Pulmonary artery endothelial cell (primary cell): ENCODE measurements at places on chromosomes 11 and 22.

DNA sequence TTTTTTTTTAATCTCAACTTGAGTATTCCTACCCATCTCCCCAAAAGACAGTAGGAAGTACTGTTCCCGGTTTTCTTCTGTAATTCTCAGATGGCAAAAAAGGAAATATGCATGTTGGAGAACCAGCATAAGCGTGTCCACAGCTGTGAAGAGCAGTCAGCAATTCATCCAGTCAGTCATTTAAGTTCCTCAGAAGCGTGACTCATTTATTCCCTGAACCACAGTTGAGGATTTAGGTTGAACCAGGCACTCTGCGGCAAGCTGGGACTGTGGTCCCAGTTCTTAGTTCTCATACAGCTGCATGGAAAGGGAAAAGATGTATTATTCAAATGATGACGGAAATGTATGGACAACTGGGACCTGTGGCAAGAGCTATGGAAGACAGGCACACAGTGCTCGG is 61.0 kb upstream of the MYO18B start:
- DNase-seq = no peak

DNA sequence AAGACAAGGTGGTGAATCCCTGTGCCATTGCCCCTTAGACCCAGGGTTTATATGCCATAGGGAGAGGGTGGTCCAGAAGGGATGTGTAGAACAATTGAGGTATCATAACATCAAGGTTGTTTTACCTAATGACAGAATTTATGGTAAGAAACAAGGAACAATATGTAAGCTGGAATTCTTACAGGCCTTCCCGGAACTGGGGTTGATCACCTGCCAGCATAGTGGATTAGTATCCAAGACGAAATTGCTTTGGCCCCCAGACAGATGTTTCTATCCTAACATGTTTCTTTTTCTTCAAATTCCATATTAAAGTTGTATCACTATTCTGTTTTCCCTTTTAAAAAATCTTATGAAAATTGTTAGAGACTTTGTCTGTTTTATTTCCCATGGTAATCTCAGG is 343.8 kb upstream of the ANO3 start:
- no peak for DNase-seq

DNA sequence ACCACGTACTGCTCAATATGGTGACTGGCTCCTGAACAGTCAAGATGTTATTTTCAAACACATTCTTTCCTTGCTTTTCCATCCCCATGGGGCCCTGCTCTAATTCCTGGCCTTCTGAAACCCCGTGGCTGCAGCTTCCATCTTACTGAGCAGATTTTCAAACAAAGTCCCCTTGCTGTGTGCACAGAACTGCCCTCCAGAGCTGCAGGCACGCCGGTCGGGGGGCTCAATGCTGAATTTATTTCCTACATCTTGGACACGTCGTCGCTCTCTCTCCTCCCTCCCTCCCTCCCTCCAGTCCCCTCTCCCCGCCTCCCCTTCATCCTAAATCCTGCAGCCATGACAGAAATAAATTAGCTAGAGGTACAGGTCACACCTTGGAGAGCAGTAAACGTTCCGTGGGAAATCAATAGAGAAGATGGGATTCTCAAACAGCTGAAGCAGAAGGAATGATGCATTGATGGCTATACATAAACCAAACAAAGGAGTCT is 243.1 kb upstream of the BLID start:
- DNase-seq = no peak

DNA sequence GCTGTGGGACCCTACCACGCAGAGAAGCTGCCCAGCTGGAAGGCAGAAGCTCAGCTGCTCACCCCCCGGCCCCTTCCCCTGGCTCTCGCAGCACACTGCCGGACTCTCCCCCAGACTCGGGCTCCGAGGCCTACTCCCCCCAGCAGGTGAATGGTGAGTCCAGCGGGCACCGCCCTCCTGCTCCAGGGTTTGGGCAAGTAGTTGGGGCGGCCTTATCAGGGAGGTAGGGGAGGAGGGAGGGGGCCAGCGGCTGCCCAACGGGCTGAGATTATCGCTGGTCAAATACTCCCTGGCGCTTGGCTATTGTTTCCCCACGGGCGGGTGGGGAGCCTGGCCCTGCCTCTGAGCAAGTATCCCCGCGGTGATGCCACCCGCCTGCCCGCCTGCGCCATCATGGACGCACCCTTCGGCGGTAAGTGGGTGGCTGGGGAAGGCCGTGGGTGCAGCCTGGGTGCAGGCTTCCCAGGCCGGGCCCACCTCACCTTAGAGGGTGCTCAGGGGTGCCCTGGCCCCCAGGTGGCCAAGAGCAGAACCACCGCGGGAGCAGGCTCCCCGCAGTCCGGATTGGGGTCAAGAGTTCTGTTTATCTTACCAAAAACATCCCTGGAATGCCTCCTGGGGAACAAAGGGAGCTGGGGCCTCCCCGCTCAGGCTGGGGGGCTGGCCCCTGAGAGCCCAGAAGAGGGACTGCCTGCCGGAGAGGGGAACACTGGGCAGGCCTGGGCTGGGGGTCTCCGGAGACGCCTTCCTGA is 16.9 kb downstream of the MYRF start:
- DNase-seq = no peak

GRCh38 chr11:120336641-120337354 is 585 bp downstream of the ARHGEF12 start:
- DNase-seq = no peak

GRCh38 chr22:31082606-31083376 is 1.7 kb downstream of the SMTN start:
- DNase-seq = no peak

DNA sequence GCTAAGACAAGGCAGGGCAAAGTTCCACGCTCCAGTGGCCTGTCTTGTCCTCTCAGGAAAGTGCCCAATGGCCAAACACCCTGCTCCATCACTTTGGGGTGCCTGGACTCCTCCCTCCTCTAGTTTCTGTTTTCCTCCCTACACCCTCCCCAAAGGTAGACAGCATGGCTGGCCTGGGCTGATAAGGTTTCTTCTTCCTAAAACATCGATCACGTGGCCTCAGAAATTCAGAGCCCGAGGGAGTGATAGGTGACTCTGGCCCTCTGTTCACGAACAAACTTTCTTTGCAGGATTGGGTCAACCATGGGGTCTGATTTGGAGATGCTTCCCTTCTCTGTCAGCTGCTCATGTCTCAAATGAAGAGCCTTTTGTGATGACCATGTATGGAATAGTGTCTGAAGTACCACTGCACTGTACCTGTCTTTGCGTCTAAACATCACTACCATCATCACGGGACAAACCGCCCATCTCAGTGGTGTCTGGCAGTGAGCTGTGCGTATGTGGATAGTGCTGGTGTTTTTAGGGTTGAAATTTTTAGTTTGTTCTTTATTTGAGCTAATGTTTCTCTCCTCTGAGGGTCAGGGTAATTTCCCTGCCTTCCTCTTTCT is 6.1 kb downstream of the MICAL2 start:
- no peak for DNase-seq

- no peak for DNase-seq
Observed at GRCh38 chr11:17102462-17102861, 25.0 kb upstream of the RPS13 start.

- DNase-seq = no peak
Observed at GRCh38 chr11:43943931-43944751, 1.7 kb downstream of the C11orf96 start.

GRCh38 chr11:7604331-7604955 is 68.9 kb downstream of the CYB5R2 start:
- DNase-seq = no peak

DNA sequence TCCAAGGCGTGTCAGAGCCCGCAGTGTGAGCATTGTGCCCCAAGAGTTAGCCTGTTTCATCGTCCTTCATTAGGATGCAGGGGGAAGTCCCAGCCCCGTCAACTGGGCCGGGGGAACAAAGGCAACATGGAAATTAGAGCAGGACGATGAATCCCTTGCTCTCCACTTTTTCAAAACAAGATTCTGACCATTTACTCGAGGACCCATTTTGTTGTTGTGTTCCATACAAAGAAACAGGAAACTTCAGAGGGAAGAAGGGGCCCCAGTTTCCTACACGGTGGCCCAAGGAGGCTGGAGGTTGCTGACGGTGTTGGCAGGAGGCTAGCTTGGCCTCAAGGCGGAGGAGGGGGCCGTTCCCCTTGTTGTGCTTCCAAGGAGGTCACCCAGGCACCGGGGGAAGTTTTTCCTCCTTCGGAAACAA is 44.0 kb upstream of the SLC1A2 start:
- no peak for DNase-seq
